ENCODE measurements at places on chromosomes 1 and 21. TPM values are rescaled to one million over a fixed set of nuclear protein-coding genes. Genes with fewer than 3 reads are reported as not detected.

The OR14K1 gene
- not detected for total RNA-seq

The ADAM15 gene
- total RNA-seq, result 98.0 TPM

The KRTAP20-3 gene
- not detected for total RNA-seq

The FCGR3A gene
- total RNA-seq, result not detected

The STK40 gene
- total RNA-seq, result 14.8 TPM

The KCNJ6 gene
- total RNA-seq, result not detected

The BARHL2 gene
- not detected for total RNA-seq

The TRPM2 gene
- not detected for total RNA-seq

The FCGR1A gene
- 0.40 TPM for total RNA-seq

The MROH9 gene
- 0.06 TPM for total RNA-seq

The RBM8A gene
- 116 TPM for total RNA-seq

The ITGB2 gene
- total RNA-seq, result 0.06 TPM

The MFN2 gene
- 57.3 TPM for total RNA-seq

The SMCP gene
- not detected for total RNA-seq

The HNRNPCL4 gene
- total RNA-seq, result not detected

The EPS15 gene
- total RNA-seq, result 76.1 TPM

The OR2L2 gene
- total RNA-seq, result under 0.01 TPM

The DEPDC1 gene
- total RNA-seq, result 20.5 TPM

The ADORA1 gene
- total RNA-seq, result not detected

The HAPLN2 gene
- total RNA-seq, result not detected

The TDRD10 gene
- total RNA-seq, result 0.06 TPM

The PGM1 gene
- 28.4 TPM for total RNA-seq

The PADI2 gene
- under 0.01 TPM for total RNA-seq

The COQ8A gene
- total RNA-seq, result 7.2 TPM

The LMX1A gene
- total RNA-seq, result not detected

The NBPF4 gene
- not detected for total RNA-seq

The HPCAL4 gene
- not detected for total RNA-seq

The OR2L5 gene
- total RNA-seq, result not detected

The C1orf21 gene
- total RNA-seq, result 26.2 TPM

The OLIG2 gene
- not detected for total RNA-seq

The IL22RA1 gene
- 0.25 TPM for total RNA-seq

The NECTIN4 gene
- not detected for total RNA-seq

The OR2T2 gene
- not detected for total RNA-seq

The CNKSR1 gene
- 0.26 TPM for total RNA-seq

The DENND2C gene
- 2.4 TPM for total RNA-seq

The TIAM1 gene
- total RNA-seq, result 0.25 TPM

The FAAP20 gene
- 15.4 TPM for total RNA-seq

The KCNAB2 gene
- 2.4 TPM for total RNA-seq

The ALX3 gene
- not detected for total RNA-seq

The SLC30A10 gene
- total RNA-seq, result 0.44 TPM

The GMEB1 gene
- 7.0 TPM for total RNA-seq

The HSPA13 gene
- total RNA-seq, result 60.6 TPM

The EPHA8 gene
- not detected for total RNA-seq

The CD1E gene
- total RNA-seq, result not detected

The HIVEP3 gene
- total RNA-seq, result 0.26 TPM

The CRTC2 gene
- 2.8 TPM for total RNA-seq

The GPATCH3 gene
- 8.5 TPM for total RNA-seq

The SLC45A1 gene
- 2.2 TPM for total RNA-seq

The ZNF683 gene
- not detected for total RNA-seq

All from aortic smooth muscle cell (primary cell).